ENCODE measurements at places on chromosomes 16 and 17.

GRCh38 chr16:50209546-50210265 is 56.6 kb downstream of the TENT4B start:
- DNase-seq = no peak

DNA sequence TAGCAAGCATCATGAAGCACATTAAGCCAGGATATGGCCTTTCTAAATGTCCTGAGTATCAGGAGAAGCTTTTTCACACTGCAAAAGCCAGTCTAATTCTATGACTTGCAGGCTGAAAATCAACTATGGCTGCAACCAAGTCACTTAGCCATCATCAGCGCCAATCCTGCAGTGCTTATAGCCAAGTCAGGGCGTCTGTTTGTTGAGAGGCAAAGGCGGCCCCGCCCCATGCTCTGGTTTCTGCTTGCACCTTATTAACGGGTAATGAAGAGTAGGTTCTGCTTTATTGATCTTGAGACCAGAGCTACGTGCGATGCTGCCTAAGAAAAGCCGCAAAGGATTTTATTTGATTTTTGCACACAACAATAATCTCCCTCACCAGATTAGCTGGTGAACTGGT is 88.4 kb downstream of the CDH13 start:
- DNase-seq = no peak

DNA sequence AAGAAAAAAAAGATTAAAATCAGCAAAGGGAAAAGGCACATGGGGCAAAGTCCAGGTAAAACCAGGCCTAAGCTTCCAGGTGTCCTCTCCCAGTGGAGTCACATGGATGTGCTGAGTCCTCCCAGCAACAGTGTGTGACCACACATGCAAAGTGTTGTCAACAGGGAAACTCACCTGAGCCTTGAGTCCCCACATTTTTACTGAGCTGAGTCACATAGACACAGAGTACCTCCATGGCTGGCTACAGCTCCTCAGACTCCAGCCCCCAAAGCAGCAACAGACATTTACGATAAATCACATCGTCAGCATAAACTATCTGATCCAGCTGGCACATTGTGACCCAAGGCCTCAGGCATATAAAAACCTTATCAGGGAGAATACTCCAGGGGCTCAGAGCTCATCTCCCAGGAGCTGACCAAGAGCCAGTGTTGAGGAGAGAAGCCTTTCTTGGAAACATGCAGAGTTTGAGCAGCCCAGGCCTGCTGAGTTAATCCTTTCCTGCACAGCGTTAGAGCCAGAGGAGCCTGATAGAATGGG is 20.5 kb downstream of the ERCC4 start:
- DNase-seq = no peak

GRCh38 chr17:5049314-5049841 is 14.2 kb upstream of the SLC52A1 start:
- peak; percentile 47 for DNase-seq

- no peak for DNase-seq
These were observed 154.6 kb upstream of the ZNF267 start for GRCh38 chr16:31718998-31719397.

DNA sequence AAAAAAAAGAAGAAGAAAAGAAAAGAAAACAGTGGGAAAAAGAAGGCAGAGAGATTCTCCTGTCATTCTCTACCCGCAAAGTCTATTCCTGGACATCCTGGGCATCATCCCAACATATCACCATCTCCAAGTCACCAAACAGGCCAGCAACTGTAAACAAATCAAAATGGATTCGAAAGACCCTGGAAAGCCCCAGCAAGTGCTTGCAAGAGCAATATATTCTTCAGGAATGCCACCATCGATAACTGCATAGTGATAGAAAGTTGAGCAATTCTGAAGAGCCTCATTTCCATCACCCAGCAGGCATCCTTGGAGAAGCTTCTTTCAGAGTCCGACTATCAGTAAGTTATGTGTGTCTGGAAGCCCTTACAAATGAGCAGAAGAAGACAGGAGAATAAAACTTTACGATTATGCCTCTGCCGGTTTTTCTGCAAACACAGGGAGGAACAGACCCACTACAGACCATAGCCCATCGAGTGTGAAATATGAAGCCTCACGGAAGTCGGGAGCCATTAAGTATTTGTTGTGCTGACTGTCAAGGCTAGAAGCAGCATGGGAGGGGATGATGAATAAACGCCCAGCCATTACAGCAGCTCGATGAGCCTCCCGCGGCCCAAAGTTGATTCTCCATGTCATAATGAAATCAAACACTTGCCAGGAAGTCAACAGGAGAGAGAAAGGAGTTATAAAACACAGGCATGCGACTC is 64.5 kb upstream of the SEC14L1 start:
- DNase-seq = no peak

- no peak for DNase-seq
These were observed 387 bp upstream of the STARD3 start for GRCh38 chr17:39636587-39636926.
